ENCODE measurements at places on chromosomes 16 and 17.

DNA sequence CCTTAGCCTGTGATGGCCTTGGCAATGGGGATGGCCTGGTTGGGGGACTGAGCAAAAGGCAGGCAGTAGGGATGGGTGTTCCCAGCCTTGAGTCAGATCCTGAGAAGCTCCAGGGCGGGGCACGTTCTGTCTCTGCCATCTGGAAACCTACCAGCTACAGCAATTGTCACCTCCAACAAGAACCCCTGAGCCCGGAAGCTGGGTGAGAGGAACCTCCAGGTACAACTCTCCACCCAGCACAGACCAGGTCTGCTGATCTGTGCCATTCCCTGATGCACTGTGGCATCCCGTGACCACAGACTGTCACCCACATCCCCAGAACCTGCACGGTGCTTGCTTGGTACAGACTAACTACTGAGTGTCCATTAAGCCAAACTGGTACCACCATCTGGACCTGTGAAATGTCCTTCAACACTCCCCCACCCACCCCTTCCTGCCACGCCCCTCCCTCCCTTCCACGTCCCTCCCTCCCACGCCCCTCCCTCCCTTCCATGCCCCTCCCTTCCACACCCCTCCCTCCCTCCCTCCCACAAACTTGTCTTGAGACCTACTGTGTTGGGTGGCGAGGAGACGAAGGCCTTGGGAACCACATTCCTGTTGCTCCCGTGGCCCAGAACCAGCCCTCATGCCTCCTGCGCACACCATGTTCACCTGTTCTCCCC, 16.6 kb downstream of the MYO15B start:
- DNase-seq: no peak

DNA sequence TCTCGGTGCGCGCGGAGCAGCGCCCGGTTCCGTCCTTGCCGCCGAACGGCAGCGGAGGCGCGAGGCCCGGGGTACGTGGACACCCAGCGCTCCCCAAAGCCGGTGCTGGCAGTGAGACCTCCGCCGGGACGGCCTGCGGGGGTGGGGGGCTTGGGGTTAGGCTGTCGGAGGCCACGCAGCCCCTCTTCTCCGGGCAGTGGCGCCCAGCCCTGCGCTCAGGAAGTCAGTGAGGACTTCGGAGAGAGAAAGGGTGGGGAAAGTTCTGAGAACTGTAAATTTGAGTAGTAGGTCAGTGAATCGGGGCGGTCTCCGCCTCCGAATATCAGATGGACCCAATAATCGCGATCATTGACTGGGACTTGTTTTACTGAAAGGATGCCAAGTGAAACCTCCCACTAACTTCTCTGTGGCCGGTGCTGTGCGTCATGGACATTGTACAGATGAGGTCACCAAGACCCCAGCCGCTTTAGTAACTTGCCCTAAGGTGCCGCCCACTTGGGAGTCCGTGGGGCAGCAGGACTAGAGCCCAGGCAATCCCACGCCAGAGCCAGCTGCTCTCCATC, 468 bp downstream of the IL4R start:
- DNase-seq: peak; percentile 26

DNA sequence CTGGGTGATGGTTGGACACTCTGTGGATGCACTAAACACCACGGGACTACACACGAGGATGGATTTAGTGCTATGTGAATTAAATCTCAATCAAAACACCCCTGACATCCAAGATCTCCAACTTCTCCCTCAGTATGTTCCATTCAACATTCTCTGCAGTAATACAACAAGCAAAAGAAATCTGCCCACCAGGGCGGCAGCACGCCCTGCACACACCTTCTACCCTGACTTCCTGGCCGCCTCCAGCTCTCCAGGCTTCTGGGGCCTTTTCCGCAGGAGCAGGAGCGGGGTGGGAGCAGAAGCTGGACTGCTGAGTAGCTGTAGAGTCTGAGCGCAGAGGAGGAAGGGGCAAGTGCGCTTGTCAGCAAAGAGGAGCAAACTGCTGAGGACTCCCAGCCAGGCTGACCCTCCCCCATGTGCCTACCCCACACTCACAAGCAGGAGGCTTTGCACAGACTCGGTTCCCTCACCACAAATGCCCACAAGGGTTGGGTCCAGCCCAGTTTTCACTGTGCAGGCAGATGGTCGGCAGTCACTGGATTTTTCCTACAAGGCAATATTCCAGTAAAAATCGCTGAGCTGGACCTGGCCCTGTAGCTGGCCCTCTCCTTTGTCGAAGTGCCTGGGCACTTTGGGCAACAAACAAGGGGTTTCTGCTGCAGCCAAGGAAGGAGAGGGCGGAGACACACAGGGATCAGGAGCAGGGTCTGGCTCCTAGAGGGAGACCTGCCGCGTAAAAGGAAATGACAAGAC, 22.8 kb downstream of the ZDHHC7 start:
- DNase-seq: no peak

DNA sequence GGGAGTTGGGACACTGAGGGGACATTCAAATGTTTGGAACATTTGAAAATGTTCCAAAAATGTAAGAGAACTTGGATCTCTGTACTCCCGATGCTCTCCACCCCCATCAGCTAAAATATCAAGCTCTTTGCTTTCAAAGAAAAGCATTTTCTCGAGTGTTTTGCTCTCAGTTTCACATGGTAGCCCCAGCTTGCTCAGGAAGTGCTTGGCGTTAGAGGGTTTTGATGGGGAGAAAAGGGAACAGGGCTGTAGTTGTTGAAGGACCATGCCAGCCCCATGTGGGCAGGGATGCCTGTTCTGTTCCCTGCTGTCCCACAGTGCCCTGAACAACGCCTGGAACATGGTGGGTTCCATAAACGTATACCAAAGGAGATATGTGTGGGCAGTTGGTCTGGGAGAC, 37.0 kb downstream of the RAI1 start:
- no peak for DNase-seq

- DNase-seq: no peak
These were observed 24.5 kb downstream of the RCVRN start for GRCh38 chr17:9880582-9880999.

DNA sequence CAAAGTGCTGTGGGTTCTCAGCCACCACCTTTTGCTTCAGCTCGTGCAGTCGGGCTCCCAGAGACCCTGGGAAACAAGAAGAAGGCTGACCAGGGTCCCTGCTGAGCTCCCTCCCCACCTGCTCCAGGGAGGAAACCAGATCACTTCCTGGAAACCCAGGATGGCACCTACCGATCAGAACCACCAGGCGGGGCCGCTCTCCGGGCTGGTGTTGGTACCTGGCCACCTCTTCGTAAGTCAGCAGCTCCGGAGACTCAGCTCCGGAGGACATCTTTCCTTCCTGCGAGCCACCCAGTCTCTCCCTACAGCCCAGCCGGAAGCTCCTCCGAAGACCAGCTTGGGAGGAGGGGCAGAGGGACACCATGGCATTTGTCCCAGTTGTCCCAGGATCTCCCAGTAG, 18.9 kb downstream of the MPP3 start:
- DNase-seq: no peak

DNA sequence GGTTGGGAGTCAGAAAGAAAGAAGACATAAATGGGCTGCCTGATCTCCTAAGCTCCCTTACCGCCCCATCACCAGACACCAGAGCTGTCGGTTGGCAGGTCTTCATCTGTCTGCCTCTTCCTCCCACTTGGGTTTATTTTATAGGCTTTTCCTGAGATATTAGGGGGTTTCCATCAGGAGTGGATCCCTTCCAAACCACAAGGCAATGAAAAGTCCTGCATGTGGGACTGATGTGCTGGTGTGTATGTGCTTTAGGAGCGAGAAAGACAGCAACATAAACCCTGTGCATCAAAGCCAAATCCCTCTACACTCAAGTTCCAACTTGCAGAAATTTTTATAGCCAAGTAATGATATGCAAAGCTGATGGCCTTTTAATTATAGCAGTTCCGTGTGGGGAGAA, 389.5 kb downstream of the SLC39A11 start:
- DNase-seq: no peak

DNA sequence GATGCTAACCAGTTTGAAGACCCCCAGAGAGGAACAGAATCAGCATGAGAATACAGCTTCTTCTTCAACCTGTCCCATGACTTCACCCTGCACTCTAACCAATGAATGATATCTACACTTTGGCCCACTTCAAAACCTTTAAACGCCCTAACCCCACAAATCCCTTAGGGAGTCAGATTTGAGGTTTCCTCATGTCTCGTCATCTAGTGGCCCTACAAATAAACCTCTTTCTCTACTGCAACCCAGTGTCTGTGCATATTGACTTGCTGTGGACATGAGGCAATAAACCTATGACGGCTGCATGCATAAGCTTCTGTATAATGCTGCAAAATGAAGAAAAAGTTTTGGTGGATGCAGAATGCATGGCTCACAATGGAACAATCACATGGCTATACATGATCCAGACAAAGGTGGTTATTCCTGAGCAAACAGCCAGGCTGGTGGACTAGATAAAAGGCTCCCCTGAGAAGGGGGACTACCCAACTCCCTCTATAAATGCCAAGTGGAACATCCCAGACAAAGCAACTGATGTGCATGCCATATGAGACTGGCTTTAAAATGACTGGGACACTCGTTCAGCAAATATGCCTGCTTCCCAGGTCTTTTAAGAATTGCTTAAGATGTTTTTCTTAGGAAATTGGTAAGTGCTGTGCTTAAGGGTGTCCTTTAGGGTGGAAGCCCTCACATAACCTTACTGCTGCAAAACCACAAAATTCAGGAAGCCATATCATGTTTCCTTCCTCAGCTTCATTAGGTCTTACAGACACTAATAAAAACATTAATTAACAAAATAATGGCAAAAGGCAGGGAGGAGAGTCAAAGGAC, 12.2 kb downstream of the N4BP1 start:
- DNase-seq: no peak

DNA sequence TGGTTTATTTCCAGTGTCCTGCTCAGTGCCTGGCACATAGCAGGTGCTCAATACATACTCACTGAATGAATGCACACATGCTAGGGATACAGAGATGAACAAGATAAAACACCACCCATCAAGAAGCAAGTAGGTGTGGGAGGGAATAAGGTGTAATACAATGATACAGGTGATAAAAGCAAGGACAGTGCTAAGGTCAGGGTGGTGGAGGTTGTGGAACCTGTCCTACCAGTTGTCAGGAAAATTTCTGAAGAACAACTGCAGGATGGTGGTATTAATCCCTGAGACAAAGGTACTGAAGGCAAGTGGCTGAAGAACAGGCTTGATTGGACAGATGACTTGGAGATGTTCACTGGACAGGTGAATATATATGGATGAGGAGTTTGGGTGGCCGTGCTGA, 1.8 kb downstream of the KNOP1 start:
- DNase-seq: no peak

GRCh38 chr16:79267781-79268180, 332.8 kb downstream of the MAF start:
- DNase-seq: no peak

DNA sequence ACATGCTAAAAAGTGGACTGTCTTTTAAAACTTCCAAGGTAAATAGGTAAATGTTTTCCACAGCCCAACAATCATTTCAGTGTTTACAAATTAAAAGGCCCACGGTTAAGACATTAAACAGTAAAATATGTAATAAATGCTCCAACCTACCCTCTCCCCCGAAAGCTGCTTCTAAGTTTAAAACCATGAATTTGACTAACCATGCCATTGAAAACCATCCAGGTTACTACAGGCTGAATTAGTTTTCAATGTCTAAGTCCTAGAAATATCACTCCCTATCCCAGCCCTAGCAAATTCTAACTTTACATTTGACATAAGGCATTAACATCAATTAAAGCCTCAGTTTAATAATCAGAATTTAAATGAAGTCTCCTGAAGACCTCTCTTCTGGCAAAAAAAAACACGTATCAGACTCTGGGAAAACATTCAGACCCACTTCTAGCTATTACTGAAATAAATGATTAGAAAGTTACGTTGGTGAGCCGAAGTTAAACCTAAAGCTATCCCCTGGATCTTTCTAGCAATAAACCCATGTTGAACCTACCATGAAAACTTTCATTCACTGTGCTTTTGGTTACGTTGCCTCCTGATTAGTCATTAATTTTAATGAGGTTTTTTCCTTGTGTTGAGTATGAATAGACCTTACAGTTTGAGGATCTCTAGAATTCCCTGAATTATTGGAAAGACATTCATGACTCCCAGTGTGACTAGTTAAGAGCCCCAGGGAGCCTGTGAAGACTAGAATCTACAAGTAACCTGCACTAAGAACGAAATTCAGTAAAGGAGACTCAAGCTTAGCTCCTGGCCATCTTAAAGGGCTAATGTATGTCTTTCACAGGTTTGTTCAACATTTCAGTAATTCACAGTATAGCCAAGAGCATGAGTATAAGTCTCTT, 1.7 kb upstream of the POLG2 start:
- no peak for DNase-seq

- DNase-seq: peak; percentile 36
These were observed 5.5 kb downstream of the TMEM132E start for GRCh38 chr17:34584805-34585416.

- no peak for DNase-seq
These were observed 23.1 kb upstream of the SDK2 start for GRCh38 chr17:73667181-73667959.

DNA sequence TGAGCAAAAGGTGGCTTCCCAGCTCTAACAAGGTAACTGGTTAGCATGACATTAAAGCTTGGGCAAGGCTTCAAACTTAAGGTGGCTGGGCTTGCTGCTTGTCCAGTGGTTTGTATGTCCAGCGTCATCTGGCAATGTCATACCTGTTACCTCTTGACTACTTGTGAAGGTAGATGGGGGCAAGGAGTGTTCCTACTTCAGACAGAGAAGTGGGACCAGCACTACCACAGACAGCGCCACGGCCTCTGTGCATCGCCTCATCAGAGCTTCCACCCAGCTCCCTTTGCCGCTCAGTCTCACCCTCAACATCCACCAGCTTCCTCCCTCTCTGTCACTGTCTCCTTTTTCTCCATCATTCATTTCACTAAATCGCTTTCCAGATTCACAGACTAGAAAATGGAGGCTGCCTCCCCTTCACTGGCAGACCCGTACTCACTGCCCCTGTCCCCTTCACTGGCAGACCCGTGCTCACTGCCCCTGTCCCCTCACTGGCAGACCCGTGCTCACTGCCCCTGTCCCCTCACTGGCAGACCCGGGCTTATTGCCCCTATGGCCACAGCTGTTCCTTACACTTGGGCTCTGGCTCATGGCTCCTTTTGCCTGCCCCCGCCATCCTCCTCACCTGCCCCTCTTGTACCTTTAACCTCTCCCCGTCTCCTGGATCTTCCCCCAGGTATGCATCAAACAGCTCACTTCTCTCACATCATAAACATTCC, 14.8 kb downstream of the CYB5D2 start:
- no peak for DNase-seq

Measured in K562 (cell line).